ENCODE measurements at places on chromosomes 2 and 18.

DNA sequence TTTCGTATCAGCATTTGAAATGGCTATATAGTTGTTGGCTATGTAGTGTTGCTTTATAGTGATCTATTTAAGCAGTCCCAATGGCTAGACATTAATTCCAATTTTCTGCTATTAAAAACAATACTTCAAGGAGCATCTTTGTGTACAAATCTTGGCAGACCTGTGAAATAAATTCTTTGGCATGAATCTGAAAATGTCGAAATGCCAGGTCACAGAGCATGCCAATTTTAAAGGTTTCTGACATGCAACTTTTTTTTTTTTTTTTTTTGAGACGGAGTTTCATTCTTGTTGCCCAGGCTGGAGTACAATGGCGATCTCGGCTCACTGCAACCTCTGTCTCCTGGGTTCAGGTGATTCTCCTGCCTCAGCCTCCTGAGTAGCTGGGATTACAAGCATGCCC, 26.8 kb upstream of the CABLES1 start:
- no peak for DNase-seq

DNA sequence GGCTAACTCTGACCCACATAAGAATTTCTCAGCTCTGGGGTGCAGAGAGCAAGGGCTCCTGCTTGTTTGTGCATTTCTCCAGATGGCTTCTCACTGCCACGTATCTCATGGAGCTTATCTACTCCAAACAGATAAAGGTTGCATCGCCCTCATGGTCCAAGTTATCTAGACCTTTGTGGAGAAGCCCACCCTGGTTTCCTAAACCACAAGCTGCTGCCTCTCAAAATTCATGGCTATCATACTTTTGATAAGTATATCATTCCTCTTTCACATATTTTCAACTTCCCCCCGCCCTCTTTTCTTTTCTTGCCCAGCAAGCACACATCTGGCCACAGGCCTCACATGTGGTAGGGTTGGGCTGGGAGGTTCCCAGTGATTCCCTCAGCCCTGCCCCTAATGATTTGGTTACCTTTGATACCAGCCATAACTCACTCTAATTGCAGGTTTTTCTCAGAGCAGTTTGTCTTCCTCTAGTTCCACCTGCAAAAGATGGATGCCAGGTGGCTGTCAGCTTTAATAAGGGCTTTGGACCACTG, 146.0 kb downstream of the RHBDD1 start:
- DNase-seq, result no peak

DNA sequence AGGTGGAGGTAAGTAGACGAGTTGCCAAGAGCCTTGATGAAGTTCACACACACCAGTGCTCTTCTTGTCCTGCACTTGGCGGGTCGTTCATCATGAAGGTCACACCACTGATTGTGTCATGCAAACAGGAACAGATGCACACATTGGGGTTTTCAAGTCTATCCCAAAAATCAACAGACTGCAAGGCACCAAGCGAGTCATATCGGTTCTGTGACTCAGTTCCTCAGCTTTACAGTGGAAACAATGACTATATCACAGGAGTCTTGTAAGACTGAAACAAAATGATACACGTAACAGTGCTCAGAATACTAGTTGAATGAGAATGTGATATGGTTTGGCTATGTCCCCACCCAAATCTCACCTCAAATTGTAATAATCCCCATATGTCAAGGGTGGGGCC, 526.9 kb upstream of the ID2 start:
- DNase-seq, result no peak

GRCh38 chr2:158319269-158319668, 137.3 kb downstream of the CCDC148 start:
- DNase-seq, result no peak

DNA sequence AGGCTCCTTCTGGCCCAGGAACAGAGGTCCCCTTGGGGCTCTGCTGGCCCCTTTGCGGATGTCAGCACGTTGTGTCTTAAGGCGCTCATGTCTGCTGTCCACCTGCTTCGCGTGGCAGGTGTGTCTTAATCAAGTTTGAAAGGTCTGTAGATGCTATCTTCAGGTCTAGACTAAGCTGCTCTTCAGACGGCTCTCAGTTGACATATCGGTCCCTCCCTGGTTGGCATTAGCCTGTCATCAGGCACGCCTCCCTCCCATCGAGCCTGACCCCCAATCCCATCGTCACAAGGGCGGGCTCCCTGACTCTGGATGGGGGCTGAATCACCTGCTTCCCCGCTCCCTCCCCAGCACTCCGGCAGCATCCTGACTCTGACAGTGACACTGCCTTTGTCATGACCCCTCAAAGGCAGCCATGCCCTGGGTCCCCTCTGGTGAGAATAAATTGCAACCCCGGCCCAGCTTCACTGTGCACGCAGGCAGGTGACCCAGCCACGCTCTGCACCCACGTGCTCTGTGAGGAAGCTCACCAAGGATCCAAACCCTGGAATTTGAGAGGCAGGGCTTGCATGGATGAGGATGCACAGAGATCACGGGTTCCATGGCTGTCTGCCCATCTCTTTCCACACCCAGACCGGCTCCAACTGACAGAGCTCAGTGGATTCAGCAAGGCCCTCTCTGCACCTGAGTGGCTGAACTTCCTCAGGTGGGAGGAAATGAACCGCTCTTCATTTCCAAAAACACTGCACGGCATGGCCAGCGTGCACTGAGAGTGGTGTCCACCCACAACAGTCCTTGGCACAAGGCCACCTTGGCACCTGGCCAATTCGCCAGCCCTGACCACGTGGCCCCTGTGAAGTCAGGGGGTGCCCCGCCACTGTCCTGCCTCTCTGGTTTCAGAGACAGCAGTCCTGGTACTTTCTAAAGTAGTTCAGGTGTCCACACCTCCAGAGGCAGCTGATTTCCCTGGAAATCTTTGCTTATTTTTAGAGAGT, 110.2 kb upstream of the GPC1 start:
- no peak for DNase-seq

Measured in CD8-positive, alpha-beta memory T cell (primary cell).